ENCODE measurements at places on chromosomes 7 and 10.

GRCh38 chr7:31805209-31805818 lies 118.3 kb downstream of the PPP1R17 start:
- peak; percentile 62 for ATAC-seq

DNA sequence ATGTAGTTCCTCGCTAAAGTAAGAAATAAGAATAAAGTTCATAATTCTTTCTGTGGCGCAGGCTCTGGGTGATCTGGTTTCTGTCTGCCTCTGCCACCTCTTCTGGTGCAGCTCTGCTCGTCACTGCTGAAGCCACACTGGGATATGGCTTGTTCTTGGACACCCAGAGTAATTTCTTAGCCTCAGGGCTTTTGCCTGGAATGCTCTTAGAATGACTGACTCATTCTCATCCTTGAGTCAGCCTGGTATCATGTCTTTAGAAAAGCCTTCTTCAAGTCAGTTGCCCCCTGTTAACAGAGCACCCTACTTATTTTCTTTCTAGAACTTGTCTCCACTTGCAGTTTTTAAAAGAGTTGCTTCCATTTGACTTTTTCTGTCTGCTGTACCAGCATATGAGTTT lies 2.0 kb downstream of the ZSCAN25 start:
- no peak for ATAC-seq

DNA sequence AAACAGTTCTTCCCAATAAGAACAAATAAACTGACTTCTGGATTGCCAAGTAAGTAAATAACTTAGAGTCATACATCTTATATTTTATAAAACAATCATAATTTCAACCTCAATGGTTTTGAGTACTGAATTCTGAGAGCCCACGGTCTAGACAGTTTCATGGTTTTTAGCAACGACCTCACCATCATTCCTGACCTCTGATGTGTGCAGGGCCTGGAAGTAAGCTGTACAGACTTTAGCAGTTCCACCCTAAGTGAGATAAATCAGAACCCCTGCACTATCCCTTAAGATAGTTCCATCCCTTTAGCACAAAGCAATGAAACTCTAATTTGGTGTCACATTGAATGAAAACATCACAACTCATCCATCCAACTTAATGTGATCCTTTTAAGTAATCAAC lies 86.0 kb downstream of the NEBL start:
- no peak for ATAC-seq

DNA sequence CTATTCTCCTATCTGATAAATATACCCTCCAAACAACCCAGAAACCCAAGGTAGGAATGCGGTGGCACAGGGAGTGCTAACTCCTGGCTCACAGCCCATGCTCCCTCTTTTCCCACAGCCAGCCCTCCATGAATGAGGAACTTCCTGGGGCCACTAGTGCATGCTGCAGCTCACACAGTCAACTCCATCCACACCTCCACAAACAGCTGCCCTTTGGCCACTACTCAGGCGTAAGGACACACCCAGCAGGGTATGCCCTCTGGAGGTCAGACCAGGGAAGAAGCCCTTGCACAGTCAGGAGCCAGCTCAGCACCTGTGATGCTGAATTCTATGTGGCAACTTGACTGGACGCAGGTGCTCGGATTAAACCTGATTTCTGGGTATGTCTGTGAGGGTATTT lies 85.2 kb upstream of the PIK3CG start:
- ATAC-seq, result peak; percentile 48

DNA sequence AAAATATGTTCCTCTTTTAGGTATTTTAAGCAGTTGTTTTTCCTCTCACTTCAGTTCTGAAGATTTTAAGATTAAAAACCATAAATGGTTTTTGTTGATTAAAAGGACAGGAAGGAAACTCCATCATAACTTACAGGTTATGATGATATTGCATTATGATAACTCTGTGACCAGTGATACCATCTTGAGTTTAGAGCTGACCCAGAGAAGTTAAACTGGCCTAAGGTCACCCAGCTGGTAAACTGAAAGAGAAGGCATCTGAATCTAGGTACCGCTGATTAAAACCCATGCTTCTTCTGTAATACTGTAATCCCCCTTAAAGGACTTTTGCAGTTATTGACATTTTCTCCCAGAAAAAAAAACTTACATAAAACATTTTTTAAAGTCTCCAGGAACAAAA lies 29.6 kb downstream of the LOXL4 start:
- ATAC-seq, result no peak

DNA sequence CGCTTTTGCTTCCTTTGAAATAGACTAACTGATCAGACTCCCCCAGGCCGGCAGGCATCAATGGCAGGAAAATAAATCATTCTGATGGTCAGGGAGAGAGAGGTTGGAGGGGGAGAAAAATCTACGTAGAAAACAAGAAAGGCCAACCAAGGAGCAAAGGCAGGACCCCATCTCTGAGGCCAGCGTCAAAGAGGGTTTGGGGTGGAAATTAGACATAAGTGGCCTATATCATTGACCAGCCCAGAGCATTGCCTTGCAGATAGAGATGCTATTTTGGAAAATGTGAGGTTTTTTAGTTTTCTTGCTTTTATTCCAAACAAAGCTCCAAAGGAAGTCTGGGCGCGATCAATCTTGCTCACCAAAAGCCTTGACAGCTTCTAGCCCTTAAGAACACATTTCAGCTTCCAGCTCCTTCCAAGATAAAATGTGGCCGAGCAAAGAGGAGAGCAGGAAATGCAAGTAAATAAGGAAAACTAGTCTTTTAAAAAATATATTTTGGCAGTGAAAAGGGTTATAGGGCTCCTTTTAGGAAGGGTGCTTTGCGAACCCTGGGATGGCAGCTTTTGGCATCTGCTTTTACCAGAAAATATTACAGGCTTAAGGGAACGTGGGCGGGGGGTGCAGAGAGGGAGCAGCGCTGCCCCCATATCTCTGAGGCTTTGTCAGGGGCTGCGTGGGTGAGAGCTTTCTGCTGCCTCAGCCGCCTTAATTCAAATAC lies 2.0 kb upstream of the HOXA2 start:
- no peak for ATAC-seq

- no peak for ATAC-seq
These were observed 285.8 kb downstream of the DNAJB6 start for GRCh38 chr7:157622408-157623205.

GRCh38 chr10:99435986-99436638 lies 5.7 kb upstream of the GOT1 start:
- peak; percentile 86 for ATAC-seq

- ATAC-seq, result no peak
These were observed 886.8 kb downstream of the LRMDA start for GRCh38 chr10:76318211-76318610.

GRCh38 chr7:34038816-34039470 lies 133.6 kb downstream of the BMPER start:
- ATAC-seq, result peak; percentile 59

- ATAC-seq, result no peak
These were observed 275.4 kb downstream of the PARD3 start for GRCh38 chr10:34539533-34540315.

DNA sequence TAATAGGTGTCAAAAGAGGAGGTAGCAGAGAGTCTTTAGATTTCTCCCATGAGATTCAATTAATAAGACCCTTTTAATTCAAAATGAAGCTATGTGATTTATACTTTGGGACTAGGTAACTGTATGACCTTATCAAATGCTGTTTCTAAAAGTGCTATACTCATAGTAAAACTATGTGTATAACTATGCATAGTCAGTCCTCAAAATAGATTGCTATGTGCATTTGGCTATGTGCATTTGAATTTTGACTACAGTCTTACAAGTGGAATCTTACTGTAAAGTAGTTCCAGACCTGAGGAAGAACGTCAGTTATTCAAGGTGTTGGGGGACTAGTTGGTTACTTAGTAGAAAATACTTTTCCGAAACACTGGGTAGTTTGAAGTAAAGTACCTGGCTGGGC lies 36.9 kb downstream of the ADD3 start:
- ATAC-seq, result no peak

DNA sequence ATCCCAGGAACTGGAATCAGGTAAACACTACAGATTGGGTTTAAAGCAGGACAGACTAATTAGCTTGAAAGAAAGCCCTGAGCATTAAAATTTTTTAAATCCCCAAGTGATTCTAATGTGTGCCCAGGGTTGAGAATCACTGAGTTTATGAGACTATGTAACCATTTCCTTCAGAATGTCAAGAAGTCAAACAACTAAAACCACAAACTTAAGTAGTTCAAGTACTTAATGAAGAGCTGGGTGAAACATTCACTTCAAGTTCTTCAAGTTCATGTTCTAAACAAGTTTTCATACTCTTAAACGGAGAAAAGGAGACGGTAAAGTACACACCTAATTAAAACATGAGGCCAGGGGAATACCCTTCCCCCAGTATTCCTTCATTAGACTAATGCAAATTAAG lies 28.2 kb upstream of the TLL2 start:
- no peak for ATAC-seq

- no peak for ATAC-seq
These were observed 270.4 kb upstream of the KLF14 start for GRCh38 chr7:131004371-131004770.

DNA sequence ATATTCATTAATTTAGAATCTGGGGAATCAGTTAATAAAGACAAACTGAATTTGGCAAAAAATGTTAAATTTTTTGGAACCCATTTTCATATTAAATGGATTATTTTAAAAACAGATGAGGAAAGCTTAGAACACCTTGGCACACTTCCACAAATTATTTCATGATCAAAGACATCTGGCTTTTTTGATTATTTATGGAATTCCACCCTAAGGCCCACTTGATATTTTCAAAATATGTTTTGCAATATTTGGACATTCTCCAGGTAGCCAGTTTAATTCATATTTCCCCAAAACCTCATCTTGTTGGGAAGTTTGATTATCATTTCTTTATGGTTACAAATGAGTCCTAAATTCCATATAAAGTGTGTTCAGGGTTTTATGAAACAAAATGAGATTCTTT lies 129.9 kb downstream of the DOCK4 start:
- ATAC-seq, result no peak

- ATAC-seq, result no peak
These were observed 50.6 kb downstream of the GRK5 start for GRCh38 chr10:119257899-119258419.

GRCh38 chr7:37074370-37074769 lies 350.1 kb upstream of the AOAH start:
- ATAC-seq, result no peak

- ATAC-seq, result no peak
These were observed 27.9 kb downstream of the PON3 start for GRCh38 chr7:95368235-95368634.

- no peak for ATAC-seq
These were observed 3.6 kb downstream of the PLAC9 start for GRCh38 chr10:80136134-80136571.

- ATAC-seq, result no peak
These were observed 1.6 kb downstream of the TIAL1 start for GRCh38 chr10:119595134-119595675.

DNA sequence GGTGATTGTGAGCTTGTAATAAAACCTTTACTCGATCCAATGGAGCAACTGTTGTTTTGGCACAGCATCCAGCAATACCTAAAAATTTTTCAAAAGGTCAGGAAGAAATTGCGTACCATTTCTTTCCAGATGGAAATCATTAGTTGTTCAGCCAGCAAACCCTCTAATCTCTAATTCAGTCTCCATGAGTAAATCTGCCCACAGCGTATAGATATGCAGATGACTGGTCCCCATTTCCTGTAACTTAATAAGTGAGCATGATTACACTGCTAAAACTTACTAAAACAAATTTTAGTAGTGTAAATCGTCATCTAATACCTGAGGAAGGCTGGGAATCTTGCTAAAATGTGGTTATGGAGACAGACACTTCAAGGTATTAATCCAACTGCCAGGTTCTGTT lies 10.6 kb downstream of the SLC25A16 start:
- ATAC-seq, result peak; percentile 86

- ATAC-seq, result no peak
These were observed 724 bp downstream of the BBIP1 start for GRCh38 chr10:110918269-110918642.

DNA sequence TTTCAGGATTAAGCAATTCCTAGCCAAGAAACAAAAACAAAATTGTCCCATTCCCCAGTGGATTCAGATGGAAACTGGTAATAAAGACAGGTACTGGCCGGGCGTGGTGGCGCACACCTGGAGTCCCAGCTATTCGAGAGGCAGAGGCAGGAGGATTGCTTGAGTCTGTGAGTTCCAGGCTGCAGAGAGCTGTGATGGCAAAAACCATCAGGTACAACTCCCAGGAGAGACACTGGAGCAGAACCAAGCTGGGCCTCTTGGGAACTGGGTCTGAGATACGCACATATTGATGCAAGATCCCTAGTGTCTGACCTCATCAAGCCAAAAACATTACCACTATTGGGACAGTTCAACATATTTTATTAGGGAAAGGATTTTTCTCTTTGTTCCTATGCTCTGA lies 84.0 kb upstream of the ANLN start:
- ATAC-seq, result no peak

GRCh38 chr10:71090801-71091200 lies 121.6 kb upstream of the UNC5B start:
- no peak for ATAC-seq

GRCh38 chr7:26055241-26055640 lies 96.8 kb upstream of the NFE2L3 start:
- ATAC-seq, result no peak

- no peak for ATAC-seq
These were observed 47.1 kb upstream of the NCAPG2 start for GRCh38 chr7:158751751-158752150.

GRCh38 chr10:35182631-35183510 lies 56.2 kb downstream of the CREM start:
- ATAC-seq, result no peak

DNA sequence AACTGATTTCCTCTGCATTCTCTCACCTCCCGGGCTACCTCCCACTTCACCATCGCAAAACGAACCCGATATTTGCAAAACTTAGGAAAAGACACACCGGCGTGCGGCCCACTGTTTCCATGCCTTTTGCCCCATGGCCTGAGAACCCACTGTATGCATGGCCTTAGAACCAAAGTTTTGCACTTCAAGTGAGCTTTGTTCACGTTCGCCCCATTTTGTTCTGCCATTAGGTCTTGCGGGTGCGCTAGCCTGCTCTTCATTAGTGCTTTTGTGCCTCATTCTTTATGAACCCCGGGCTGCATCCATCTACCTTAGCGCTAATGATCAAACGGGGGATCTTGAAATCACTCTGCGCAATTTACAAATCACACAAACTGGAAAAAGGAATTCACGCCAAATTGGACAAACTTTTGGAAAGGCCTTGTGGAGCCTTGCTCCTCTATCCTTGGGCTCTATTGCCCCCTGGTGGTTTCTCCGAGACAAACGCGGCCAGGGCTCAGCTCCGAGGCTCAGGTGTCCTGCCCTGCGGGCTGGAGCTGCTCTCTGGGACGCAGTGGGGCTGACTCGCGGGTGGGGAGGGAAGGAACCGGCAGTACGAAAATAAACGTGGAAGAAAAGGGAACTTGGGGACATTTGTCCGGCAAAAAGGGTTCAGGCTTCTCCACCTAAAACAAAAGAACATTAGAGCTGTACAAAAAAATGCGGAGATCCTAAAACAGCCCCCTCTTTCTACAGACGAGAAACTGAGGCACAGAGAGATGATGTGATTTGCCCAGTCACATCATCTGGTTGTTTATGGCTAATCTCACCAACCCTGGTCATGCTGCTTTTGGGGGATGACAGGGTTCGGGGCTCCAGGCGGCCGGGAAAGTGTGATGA lies 300.4 kb upstream of the NFE2L3 start:
- peak; percentile 88 for ATAC-seq
